ENCODE measurements at places on chromosomes 4 and X. TPM values are rescaled to one million over a fixed set of nuclear protein-coding genes. Genes with fewer than 3 reads are reported as not detected.

NHS gene
- total RNA-seq, result 2.7 TPM

TMEM35A gene
- 1.5 TPM for total RNA-seq

DMRTC1 gene
- not detected for total RNA-seq

LARP1B gene
- 13.2 TPM for total RNA-seq

SMPX gene
- total RNA-seq, result not detected

TMEM47 gene
- total RNA-seq, result 24.8 TPM

CA5B gene
- total RNA-seq, result 12.6 TPM

PLS3 gene
- total RNA-seq, result 138 TPM

RASSF6 gene
- total RNA-seq, result 1.9 TPM

USP26 gene
- not detected for total RNA-seq

AKAP14 gene
- 4.8 TPM for total RNA-seq

HPSE gene
- 5.5 TPM for total RNA-seq

TSR2 gene
- total RNA-seq, result 38.5 TPM

SOWAHB gene
- total RNA-seq, result 2.4 TPM
